ENCODE measurements at places on chromosomes 2 and 18.

GRCh38 chr18:9613550-9614400 is 584 bp downstream of the PPP4R1 start:
- peak; percentile 54 for DNase-seq

GRCh38 chr2:58289029-58289428 is 47.9 kb upstream of the FANCL start:
- no peak for DNase-seq

DNA sequence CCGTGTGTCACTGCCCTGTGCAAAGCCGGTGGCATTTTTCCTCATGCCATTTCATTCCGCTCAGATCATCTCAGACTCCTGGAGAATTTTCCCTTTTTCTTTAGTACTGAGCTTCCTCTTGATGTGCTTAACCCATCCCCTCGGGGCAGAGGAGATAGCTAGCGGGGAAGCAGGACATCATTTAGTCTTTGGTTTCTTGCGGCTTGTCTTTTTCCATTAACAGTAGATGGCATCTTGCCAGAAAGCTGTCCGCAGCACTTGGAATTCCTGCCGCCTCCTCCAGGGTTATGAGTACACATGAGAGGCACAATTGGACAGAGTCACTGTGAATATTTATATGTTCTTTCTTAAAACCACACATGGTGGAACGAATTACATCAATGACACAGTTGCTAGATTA is 226.6 kb downstream of the ALPK2 start:
- DNase-seq: no peak

DNA sequence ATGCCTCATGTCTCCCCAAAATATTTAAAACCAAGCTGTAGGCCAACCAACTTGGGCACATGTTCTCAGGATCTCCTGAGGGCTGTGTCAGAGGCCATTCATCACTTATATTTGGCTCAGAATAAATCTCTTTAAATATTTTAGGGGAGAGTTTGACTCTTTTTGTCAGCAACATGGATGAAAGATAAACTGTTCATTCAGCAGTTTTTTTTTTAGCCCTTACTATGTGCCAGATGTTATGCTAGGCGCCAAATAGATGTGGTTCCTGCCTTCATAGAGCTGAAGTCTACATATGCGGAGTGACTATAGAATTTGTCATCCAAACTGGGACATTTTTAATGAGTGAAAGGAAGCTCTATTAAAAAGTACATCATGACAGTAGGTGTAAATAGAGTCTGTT is 42.5 kb upstream of the TWSG1 start:
- DNase-seq: no peak

- no peak for DNase-seq
Measured at GRCh38 chr2:17614174-17614930, 73.9 kb downstream of the VSNL1 start.

GRCh38 chr2:111049792-111050640 is 70.7 kb upstream of the BCL2L11 start:
- peak; percentile 18 for DNase-seq

- DNase-seq: no peak
Measured at GRCh38 chr2:117985092-117985491, 28.8 kb downstream of the CCDC93 start.

GRCh38 chr2:109407276-109408042 is 206.3 kb downstream of the SEPTIN10 start:
- DNase-seq: no peak

DNA sequence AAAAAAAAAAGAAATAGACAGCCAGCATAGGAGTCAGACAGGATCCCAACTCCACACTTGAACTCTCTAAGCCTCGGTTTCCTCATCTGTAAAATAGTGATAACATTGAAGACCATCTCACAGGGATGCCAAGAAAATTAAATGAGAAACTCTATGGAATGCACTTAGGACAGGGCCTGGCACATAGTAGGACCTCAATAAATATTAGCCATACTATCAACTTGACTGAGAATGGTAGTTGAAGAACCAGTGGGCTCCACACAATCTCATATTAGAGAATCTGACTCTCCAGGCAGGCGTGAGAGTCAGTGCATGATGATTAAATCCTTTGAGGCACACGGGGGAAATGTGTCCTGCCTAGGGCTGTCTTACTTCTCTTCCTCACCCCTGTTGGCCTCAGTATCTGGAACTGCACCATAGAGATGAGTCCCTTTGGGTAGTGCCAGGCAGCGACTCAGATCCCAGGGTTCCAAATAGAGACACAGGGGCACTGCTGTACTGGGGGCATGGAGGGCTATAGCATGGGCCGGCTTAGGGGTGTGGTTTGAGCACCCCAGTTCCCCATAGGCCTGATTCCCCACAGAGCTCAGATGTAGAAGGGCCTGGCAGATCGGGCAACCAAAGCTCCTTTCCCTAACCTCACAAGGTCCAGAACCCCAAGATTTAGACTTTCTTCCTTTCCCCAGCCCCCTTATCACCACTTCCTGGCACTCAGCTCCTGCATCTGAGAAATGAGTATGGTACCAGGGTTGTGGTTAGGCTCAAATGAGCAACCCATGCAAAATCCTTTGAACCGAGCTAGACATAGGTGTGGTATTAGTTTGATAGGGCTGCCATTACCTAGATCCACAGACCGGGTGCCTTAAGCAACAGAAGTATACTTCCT is 51.3 kb upstream of the CAB39 start:
- peak; percentile 56 for DNase-seq
